ENCODE measurements at places on chromosomes 16 and 17.

- DNase-seq: peak; percentile 69
Observed at GRCh38 chr17:51860954-51861561, 297.5 kb downstream of the CA10 start.

- no peak for DNase-seq
Observed at GRCh38 chr17:2292100-2292499, 11.5 kb downstream of the SMG6 start.

DNA sequence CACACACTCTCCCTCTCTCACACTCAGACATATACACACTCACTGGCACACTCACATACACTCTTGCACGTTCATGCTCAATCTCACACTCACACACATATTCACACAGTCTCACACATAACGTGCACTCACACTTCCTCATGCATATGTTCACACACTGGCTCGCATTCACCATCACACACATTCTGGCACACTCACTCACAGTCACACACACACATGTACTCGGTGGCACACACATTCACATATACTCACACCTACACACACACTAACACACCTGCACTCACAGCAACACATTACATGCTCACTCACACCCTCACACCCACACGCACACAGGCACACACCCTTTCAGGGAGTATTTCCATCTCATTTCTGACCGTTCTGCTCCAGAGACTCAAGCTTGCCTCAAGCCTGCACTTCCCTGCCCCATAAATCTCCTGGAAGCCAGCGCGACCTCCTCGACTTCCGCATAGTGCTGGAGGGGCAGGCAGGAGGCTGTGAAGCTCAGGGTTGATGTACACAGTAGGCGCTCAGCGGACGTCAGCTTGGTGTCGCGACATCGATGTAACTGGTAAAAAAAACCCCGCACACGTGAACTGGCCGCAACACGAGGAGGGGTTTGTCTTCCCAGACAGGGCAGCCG, 66.7 kb upstream of the FOXF1 start:
- no peak for DNase-seq

DNA sequence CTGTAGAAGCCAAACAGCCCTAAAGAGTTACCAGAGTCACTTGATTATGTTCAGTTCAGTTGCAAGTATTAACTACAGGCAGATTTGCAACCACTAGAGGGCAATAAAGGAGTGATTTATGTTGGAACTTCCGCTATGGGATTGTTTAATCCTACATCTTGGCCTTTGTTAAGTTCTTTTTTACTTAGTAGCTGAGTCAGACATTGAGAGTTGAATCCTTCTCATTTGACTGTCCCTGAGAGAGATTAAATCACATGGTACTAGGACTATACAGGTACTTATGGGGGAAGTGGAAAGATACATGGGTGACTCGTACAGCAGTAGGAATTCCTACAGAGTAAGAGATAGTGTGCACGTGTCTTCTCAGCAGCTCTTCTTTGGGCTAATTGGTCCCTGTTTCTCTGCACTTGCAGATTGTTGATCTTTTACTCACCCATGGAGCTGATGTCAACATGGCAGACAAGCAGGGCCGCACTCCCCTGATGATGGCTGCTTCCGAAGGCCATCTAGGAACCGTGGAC, 40.3 kb downstream of the CYB561 start:
- peak; percentile 72 for DNase-seq

GRCh38 chr16:70725024-70725911, 39.4 kb upstream of the MTSS2 start:
- DNase-seq: peak; percentile 78

- DNase-seq: no peak
Observed at GRCh38 chr17:21375757-21376080, 438 bp upstream of the KCNJ12 start.

- no peak for DNase-seq
Observed at GRCh38 chr16:11570806-11571205, 15.9 kb downstream of the LITAF start.

DNA sequence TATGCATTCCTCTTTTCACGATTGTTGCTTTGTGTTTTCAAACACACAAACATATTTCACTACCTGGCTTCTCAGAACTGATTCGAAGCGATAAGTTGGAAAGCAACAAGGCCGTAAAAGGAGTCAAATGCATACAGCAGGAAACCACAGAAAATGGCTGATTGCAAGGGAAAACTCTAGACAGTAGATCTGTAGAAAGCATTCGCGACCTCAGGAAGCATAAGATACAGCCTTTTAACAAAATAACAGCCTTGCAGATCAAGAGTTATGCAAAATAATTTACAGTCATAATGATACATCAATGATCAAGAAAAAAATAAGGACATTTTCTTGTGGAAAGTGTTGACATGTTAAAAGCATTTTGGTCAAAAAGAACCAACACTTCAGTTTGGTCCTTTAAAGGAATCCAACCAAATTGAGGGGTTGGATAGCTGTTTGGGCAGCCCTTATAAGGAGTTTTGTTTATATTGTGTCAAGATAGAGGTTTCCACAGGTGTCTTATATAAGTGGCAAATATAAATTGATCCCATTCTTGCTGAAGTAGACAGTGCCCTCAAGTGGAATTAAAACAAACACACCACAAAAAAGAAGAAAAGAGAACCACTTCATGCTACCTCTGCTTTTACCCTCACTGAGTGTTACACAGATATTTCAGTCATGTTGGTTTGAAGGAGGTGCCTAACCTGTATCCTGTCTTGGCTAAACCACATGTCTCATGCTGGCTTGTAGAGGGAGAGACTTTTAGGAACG, 5.5 kb downstream of the CYLD start:
- DNase-seq: peak; percentile 42

DNA sequence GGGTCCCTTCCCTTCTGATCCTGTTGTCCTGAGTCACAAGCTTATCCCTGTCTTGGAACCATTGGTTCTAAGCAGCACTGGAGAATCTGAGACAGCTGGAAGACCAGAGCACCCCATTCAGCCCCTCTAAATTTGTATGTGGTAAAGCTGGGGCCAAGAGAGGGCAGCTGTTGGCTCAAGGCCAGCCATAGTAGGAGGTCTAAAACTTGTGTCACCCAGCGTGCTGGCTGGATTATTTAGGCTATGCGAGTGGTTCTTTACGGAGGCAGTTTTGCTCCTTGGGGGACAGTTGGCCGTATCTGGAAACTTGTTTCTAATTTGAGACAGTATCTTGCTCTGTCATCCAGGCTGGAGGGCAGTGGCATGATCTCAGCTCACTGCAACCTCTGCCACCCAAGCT, 69.6 kb upstream of the GSE1 start:
- DNase-seq: peak; percentile 86

DNA sequence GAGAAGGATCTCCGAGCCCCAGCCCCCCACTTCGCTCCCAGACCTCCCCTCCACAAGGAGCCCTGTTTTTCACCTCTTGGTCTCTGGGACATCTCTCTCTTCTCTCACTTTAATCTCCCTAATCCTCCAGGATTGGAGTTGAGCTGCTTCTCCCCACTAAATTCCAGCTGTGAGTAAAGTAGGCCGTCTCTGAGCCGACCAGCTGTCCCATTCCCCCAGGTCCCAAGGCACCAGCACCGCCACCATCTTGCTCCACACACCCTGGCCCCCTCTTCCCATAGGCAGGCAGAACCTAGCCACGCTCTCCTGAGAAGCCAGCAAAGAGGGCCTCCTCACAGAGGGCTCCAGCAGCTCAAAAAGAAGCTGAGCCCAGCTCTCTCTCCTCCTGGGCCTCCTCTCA, 878 bp downstream of the DLG4 start:
- DNase-seq: no peak

DNA sequence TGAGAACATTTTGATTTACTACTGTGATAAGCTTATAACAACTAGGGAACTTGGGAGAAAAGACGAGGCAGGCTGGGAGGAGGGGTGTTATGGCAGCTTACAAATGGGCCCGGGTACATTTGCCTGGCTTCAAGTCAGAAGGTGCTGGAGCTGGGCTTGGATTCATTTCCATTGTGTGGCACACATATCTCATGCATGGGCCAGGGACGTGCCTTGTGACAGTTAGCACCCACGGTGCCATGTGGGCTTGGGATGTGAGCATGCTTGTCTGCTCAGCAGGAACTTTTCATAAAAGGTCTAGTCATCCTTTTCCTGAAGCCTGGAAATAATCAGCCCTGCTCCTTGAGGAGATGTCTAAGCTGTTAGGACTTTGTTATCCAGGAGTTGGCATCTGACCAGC, 572.2 kb downstream of the CDH13 start:
- DNase-seq: no peak

DNA sequence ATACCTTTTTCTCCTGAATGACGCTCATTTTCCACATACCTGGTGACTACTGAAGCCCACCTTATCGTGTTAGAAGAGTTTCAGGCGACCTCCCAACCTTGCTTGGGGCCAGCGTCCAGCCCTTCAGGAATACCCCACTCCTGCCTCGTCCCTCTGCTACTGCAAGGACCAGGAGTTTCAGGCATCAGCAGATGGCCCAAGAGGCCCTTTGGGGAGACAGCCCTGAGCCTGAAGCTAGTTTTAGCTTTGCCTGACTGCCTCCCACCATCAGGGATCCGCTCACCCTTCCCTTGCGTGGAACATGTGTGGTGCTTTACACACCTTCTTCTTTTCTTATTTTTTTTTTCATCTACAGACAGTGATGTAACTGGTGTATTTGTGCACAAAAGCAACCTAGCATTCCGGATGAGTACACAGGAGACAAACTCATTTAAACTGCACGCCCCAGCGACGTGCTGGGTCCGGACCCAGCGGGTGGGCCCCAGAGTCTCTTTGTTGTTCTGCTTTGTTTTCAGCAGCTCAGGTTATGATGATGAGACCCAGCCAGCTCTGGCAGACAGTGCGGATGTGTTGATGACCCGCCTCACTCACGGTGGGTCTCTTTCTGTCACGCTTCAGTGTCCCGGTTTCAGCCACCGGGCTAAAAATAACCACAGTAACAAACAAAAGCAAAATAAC, 242.4 kb downstream of the C16orf95 start:
- DNase-seq: no peak

GRCh38 chr17:64158406-64158805, 28.5 kb upstream of the ERN1 start:
- peak; percentile 45 for DNase-seq

DNA sequence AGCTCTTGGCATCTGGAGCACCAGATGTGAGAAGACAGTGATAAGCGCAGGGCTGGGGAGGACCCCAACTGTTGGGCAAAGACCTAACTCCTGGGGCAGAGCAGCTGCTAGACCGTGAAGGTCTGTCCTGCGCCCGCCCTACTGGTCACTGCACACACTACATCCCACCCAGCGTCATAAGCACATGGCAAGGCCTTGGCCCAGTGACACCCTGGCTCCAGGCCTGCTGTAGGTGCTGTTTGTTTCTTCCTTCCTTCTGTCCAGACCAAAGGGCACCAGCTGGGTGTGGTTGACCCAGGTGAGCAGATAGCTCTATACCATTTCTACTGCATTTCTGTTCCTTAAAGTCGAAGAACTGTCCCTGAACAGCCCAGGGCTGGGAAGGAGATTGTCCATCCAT, 6.4 kb downstream of the TRPV3 start:
- no peak for DNase-seq

- no peak for DNase-seq
Observed at GRCh38 chr17:49217651-49218413, 7.3 kb downstream of the ABI3 start.

- DNase-seq: peak; percentile 43
Observed at GRCh38 chr16:10741844-10742243, 1.8 kb upstream of the NUBP1 start.

- no peak for DNase-seq
Observed at GRCh38 chr16:47317465-47318240, 143.2 kb downstream of the ITFG1 start.

GRCh38 chr16:67613808-67614207, 31.1 kb upstream of the CARMIL2 start:
- DNase-seq: no peak

- no peak for DNase-seq
Observed at GRCh38 chr17:70276906-70277305, 107.6 kb downstream of the KCNJ2 start.

- peak; percentile 15 for DNase-seq
Observed at GRCh38 chr16:31301708-31302400, 42.1 kb downstream of the ITGAM start.

DNA sequence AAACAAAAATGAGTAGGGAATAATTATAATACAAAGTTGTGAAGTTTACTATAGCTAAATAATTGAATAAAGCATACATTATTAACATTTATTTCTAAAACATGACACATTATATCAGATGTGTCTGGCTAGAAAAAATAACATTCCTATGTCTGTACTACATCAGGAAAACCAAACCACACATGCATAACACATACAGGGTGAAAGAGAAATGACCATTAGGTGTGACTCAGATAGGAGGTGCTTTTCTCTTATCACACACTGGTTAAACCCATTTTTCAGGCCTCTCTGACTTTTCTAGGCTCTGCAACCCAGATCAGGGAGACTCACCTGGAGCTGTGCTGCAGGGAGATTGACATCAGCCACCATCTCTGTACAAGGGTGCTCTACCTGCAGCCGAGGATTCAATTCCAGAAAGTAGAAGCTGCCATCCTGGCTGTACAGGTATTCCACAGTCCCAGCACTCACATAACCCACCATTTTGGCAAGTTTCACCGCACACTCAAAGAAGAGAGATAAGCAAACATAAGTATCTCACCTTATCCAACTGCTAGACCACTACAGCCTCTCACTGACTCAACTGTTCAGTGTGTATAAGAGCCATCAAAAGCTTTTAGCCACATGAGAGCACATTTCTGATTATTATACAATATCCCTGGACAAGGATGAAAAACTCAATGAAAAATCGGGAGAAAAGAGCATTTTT, 116.6 kb upstream of the C17orf78 start:
- no peak for DNase-seq

GRCh38 chr16:82987767-82988166, 361.0 kb downstream of the CDH13 start:
- DNase-seq: no peak

- DNase-seq: no peak
Observed at GRCh38 chr17:34140006-34140405, 115.1 kb upstream of the CCL2 start.

DNA sequence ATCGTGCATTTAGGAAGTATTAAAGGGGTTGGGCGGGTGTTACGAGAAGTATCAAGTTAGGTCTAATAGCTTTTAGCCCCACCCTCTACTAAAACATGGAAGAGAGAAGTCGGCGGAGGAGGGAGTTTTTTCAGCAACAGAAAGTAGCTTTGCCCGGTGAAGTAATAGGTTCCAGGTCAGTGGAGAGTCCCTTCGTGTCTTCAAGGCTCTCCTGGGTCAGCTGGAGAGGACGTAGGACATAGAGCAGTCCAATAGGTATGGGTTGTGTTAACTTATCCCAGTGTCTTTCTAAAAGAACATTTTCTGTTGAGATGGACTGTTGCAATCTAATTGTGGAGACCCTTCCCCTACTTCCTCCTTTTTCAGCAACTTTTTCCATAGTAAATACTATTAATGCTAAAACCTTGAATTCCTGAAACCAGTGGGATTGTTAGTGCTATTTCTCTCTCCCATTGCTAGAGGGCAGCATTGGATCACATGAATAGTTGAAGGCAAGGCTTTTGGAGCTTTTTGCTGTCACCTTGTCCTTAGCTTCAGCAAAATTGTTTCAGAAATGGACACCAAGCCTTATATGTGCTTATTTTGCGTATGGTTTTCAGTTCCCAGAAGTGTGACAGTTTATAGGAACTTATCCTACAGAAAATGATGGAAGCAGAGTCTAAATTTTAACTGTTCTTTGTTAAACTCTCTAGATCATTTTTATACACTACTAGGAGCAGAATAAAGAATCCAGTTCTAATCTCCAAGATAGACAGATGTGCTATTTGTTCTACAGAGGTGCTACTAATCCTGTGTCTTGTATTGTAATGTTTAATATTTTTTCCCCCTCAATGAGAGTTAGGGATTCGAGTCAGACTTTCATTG, 38.4 kb downstream of the UTP18 start:
- DNase-seq: peak; percentile 79
